ENCODE measurements at places on chromosomes 2 and 18.

- no peak for DNase-seq
Observed at GRCh38 chr2:234110219-234110618, 59.7 kb downstream of the SPP2 start.

DNA sequence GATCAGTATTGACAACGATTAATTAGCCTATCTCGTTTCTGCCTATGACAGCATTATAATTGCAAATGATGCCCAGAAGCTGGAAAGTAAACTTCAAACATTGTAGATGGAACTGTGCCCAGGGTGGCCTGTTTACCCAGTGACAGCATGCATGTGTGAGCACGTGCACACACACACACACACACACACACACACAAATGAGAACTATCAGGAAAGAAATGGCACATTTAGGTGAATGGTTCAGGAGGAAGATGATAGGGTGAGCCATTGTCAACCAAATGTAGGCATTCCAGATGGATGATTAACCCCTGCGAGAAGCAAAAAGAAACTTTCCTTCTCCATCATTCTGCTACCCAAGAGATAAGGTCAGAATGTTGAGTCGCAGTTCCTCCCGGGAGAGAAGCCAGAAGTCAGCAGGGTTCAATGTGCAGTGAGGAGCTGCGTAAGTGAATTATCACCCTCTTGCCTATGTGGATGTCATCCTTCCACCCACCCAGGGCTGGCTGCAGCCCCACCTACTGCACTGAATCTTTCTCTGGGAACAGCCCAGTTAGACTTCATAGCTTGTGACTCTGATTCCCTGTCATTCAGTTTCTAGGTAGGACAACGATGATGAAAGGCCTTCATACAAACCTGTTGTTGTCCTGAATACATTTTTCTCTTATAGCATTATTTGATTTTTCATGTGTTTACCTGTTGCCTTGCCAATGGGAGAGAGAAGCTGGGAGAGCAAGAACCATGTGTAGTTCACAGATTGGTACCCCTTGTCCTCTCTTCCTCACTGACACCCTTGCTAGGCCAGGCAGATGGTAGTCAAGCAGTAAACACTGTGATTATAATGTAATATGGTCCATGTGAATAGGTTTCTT, 3.5 kb upstream of the APOB start:
- DNase-seq = no peak

- DNase-seq = peak; percentile 60
Observed at GRCh38 chr2:60556576-60557485, 3.4 kb upstream of the BCL11A start.

GRCh38 chr2:95334916-95335641, 37.9 kb downstream of the KCNIP3 start:
- DNase-seq = no peak

DNA sequence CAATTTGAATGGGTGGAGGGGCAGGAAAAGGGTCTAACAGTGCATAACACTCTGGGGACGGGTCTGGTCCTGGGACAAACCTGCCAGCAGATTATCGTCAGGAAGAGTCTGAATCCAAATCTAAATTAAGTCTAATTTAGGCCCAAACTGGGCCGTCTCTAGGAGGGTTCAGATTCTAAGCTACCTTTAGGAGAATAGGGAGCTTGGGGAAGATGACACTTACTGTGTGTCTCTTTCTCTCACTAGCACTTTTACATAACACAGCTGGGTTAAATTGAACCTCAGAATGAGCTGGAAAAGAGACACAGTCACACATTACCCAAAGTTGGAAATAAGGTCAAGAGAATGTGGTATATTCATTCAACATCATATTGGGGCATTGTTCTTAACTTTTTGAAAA, 228.8 kb downstream of the KCNH7 start:
- no peak for DNase-seq
